ENCODE measurements at places on chromosomes 13 and 19.

GRCh38 chr19:31666126-31666525 lies 316.9 kb upstream of the TSHZ3 start:
- DNase-seq, result no peak

DNA sequence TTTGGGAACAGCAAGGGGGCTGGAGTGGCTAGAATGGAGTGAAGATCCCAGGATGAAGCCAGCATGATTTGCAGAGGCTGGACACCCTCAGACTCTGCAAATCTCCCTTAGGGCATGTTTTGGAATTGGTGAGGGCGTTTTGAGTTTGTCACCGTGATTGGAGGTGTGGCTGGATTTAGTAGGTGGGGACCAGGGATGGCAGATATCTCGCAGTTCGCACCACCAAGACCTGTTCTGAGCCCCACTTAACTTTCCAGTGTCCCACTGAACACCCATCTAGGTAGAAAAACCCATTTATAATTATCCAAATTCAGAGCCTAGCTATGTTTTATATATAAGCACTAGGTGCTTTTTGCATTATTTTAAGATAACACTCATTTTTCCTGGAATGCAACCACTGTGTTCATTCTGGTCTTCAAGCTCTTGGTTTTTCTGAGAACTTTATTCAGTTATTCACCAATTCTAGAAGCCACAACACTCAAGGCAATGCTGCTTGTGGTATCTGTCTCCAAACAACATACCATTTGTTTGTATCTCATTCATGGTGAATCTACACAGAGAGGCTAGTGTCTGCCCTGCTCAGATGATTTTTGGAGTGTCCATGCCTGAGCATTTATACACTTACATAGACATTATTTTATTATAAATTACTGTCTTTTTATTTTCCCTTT lies 3.0 kb upstream of the NANOS2 start:
- DNase-seq, result no peak

GRCh38 chr13:31409678-31410356 lies 210.0 kb downstream of the B3GLCT start:
- no peak for DNase-seq

DNA sequence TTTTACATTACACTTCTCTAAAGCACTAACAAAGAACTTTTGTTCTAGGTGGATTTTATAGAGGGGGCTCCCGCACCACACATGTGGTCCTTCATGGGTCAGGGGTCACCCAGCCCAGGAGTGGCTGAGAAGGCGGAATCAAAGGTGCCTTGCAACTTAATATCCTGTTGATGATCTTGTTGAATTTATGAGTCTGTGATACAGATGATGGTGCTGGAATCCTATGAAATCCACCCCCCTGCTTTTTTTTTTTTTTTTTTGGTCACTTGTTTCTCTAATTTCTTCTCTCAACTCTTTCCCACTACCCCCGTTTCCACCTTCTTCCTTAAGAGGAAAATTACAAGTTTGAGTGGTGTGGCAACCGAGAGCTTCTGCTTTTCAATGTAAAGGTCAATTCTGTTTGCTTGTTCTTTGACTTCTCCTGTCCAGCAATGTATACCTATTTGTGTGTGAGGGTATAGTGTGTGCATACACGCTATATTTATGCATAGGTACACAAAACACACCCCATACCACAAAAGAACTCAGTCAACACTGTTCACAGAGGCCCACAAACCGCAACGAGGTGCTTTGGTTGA lies 4.2 kb upstream of the ZIC2 start:
- no peak for DNase-seq
